ENCODE measurements at places on chromosomes 3 and 15.

DNA sequence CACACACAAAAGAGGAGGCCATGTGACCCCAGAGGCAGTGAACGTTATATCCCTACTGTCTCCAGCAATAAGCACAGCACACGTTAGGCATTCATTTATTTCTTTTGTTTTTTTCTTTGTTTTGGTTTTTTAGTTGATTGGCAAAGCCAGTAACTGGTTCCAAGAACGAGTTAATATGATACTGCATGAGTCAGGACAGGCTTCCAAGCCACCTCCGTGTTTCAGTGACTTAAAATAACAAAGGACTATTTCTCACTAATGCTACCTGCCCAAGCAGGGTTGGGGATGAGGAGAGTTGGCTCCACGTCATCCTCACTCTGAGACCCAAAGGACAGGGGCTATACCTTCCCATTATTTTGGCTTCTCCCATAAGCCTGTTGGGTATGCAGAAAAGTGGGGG lies 130.5 kb downstream of the ST8SIA2 start:
- no peak overlapping the region for H3K27ac ChIP-seq
- no peak overlapping the region for H3K4me3 ChIP-seq
- H3K27me3 ChIP-seq, result peaks cover 5% of the 10 kb centered on the region
- no peaks in the 10 kb centered on the region for H3K36me3 ChIP-seq

GRCh38 chr15:45378913-45379262 lies 544 bp upstream of the GATM start:
- H3K36me3 ChIP-seq, result no peaks in the 10 kb centered on the region
- no peak overlapping the region for H3K4me3 ChIP-seq
- peaks cover 9% of the 10 kb centered on the region for H3K4me1 ChIP-seq

DNA sequence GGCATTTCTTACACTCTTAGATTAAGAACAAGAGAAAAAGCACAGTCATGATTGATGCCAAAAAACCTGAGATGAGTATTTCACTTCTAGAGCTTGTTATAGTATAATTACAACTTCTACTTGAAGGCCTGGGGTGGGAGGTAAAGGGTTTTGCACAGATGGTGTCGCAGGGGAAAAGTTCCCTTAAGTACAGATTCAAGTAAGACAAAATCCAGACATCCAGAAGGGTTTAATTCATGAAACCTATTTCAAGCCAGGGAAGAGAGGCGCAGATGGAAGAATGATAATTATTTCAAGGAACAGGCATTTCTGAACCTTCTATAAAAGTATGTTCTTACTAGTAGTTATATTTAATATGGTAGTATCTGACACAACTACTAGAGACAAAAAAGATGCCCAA lies 70.6 kb downstream of the TM4SF4 start:
- H3K27ac ChIP-seq, result peak overlapping the region; percentile 11
- no peak for DNase-seq
- H3K4me1 ChIP-seq, result peaks cover 77% of the 10 kb centered on the region
- no peak overlapping the region for H3K4me3 ChIP-seq

DNA sequence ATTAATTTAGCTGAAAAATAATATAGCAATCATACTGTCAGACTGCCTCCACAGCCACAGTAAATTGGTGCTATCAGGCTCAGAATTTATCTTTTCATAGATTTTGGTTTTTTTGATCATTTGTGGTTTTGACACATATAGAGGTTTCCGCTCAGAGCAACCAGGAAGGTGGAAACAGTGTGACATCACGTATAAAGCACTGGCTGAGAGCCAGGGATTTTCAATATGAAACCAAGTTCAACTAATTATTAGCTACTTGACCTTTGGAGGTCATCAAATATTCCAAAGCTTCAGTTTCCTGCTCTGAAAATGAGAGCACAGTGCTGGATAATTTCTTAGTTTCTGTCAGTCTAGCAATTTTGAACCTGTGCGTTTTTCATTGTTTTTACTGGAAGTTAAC lies 433.8 kb upstream of the SUCLG2 start:
- no peak overlapping the region for H3K4me3 ChIP-seq
- DNase-seq, result no peak
- no peaks in the 10 kb centered on the region for H3K4me1 ChIP-seq
- H3K36me3 ChIP-seq, result no peaks in the 10 kb centered on the region

GRCh38 chr15:98888820-98889479 lies 118.6 kb downstream of the PGPEP1L start:
- DNase-seq, result peak; percentile 60
- peak overlapping the region; percentile 87 for H3K4me3 ChIP-seq
- H3K36me3 ChIP-seq, result peaks cover 14% of the 10 kb centered on the region
- H3K4me1 ChIP-seq, result peaks cover 73% of the 10 kb centered on the region
- peak overlapping the region; percentile 99 for H3K27ac ChIP-seq

DNA sequence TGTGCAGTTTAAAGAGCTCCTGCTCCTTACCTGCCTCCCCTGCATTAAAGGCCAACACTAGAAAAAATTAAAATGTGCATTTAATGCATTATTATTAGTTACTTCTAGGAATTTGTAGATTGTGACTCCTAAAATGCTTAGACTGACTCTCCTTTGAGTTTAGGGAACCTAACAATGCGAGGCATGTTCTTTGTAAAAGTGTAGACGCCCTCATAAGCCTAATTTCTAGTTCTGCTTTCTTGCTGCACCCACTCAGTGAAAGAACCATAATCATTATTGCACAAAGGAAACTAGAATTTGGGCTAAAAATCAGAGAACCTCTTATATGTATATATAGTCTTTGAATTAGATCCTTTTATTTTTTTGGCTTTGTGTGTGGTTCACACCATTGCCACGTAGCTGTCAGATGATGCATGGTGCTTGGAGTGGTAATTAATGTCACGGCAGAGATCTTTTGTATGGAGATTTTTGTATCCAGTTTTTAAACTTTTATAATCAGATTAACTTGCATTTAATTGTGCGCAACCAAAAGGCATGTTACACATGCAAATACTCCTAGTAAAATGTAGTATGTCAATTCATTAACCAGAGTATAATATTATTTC lies 710 bp downstream of the ABHD10 start:
- no peak for DNase-seq
- peak overlapping the region; percentile 88 for H3K4me3 ChIP-seq
- peak overlapping the region; percentile 78 for H3K27ac ChIP-seq
- no peaks in the 10 kb centered on the region for H3K27me3 ChIP-seq

- no peak for DNase-seq
- no peak overlapping the region for H3K4me3 ChIP-seq
- peaks cover 33% of the 10 kb centered on the region for H3K4me1 ChIP-seq
- peaks cover 1% of the 10 kb centered on the region for H3K27me3 ChIP-seq
These were observed 226.5 kb upstream of the PLSCR5 start for GRCh38 chr3:146831659-146832058.

DNA sequence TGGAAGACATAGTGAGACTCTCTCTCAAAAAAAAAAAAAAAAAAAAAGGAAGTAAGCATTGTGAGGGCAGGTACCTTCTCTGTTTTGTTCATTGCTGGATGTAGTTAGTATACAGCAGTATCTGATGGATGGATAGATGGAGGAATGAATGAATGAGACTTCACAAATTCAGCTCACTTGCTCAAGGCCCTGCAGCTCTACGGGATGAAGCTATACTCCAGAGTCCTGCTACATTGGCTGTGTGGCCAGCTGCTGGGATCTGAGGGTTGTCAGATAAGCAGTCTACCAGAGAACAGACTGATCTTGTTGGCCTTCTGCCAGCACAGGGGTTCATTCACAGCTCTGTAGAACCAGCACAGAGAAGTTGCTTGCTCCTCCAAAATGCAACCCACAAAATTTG lies 35.0 kb downstream of the MLH1 start:
- H3K27me3 ChIP-seq, result peaks cover 4% of the 10 kb centered on the region
- peaks cover 29% of the 10 kb centered on the region for H3K4me1 ChIP-seq
- no peak for DNase-seq
- no peak overlapping the region for H3K27ac ChIP-seq

DNA sequence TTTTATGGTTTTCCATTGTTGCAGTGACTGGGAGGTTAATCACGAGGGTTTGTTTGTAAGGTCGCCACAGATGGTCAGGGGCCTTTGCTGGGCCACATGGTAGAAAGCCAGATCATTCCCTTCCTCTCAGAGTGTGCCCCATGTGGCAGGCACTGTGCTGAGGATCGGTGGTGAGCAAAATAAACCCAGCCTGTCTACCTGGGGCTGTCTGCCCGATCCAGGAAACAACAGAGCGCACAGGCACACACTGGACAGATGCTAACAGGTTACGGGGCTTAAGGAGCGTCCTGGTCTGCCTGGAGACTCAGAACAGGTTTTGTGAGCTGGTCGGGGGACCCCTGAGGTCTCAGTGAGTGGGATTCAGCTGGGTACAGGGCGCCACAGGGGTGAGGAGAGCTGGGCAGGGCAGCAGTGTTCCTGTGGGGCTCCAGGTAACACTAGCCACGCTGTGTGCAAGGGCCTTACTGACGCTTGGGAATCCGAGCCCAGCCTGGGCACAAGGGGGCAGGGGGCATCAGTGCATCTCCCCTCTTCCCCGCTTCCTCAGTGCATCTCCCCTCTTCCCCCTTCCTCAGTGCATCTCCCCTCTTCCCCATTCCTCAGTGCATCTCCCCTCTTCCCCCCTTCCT lies 136.4 kb downstream of the DNAJB8 start:
- H3K27me3 ChIP-seq, result no peaks in the 10 kb centered on the region
- no peak overlapping the region for H3K27ac ChIP-seq
- DNase-seq, result no peak
- H3K4me3 ChIP-seq, result no peak overlapping the region
- no peaks in the 10 kb centered on the region for H3K4me1 ChIP-seq

- H3K36me3 ChIP-seq, result no peaks in the 10 kb centered on the region
- no peak for DNase-seq
- H3K27ac ChIP-seq, result no peak overlapping the region
- H3K27me3 ChIP-seq, result peaks cover 5% of the 10 kb centered on the region
These were observed 61.2 kb downstream of the ITGA11 start for GRCh38 chr15:68370768-68371151.

- H3K36me3 ChIP-seq, result no peaks in the 10 kb centered on the region
- peaks cover 14% of the 10 kb centered on the region for H3K27me3 ChIP-seq
- H3K4me1 ChIP-seq, result peaks cover 13% of the 10 kb centered on the region
- H3K27ac ChIP-seq, result no peak overlapping the region
- no peak overlapping the region for H3K4me3 ChIP-seq
These were observed 25.3 kb downstream of the ADGRG7 start for GRCh38 chr3:100634493-100635272.

GRCh38 chr3:95097493-95097892 lies 1034.6 kb downstream of the NSUN3 start:
- no peaks in the 10 kb centered on the region for H3K4me1 ChIP-seq
- DNase-seq, result no peak
- no peak overlapping the region for H3K27ac ChIP-seq
- H3K27me3 ChIP-seq, result no peaks in the 10 kb centered on the region
- H3K4me3 ChIP-seq, result no peak overlapping the region
- no peaks in the 10 kb centered on the region for H3K36me3 ChIP-seq

DNA sequence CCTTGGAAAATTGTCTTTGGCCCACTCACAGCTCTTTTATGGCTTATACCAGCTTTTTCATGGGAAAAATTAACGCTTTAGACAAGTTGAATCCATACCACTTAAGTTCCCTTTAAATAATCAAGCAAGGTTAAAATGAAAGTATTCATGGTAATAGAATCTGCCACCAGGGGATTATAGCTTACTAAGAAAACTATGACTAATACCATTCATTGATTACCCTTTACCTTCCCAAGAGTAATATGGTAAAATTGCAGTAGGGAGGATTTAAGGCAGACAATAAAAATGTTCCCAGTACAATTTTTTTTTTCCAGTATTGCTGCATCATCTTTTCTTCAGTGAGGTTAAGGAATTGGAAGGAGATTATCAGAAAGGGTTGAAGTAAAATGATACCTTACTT lies 641.1 kb upstream of the NAALADL2 start:
- H3K4me3 ChIP-seq, result no peak overlapping the region
- H3K4me1 ChIP-seq, result peaks cover 49% of the 10 kb centered on the region
- no peaks in the 10 kb centered on the region for H3K36me3 ChIP-seq
- DNase-seq, result no peak

DNA sequence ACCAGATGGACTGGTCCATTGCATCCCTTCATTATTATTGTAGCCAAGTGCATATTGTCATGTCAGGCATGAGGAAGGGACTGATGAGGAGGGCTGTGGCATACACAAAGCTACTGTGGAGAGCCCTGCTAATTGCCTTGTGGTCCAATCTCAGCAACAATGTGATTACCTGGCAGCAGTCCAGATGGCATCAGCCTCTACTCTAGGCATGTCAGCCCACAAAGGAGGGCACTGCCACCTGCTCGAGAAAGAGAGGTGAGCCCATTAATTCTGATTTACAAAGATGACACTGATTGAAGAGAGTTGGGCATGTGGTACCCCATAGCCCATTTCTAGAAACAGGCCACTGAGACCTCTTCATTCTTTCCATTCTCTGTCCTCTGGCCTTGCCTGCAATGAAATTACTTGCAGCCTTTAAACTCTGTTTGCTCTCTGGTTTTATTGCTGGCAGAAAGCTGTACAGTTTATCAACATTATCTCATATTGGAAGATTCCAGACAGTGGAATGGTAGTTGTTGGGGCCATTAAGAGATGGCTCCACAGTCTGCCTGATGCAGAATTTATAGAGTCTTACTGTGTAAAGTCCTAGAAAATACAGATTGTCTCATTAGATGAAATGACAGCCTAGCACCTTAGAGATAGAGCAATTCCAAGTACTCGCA lies 307.7 kb downstream of the ARPP21 start:
- H3K4me3 ChIP-seq, result no peak overlapping the region
- H3K4me1 ChIP-seq, result peaks cover 20% of the 10 kb centered on the region
- H3K36me3 ChIP-seq, result no peaks in the 10 kb centered on the region
- no peaks in the 10 kb centered on the region for H3K27me3 ChIP-seq
- no peak for DNase-seq

DNA sequence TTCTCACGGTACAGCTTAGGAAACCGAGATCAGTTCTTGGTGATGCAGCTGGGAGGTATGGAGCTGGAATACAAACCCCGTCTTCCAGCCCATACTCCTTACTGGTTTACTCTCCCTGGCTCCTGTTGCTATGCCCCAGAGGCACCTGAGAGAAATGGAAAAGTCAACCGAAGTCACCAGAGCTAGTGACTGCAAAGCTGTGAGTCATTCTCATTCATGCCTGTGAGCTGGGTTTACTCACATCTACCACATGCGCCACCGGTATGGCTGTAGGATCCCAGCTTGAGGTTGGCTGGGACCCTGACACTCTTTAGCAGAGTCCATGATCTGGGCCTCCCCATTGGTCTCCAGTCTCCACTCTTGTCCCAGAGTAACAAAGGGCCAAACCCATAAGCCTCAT lies 111.5 kb upstream of the ETV5 start:
- H3K36me3 ChIP-seq, result no peaks in the 10 kb centered on the region
- DNase-seq, result no peak
- H3K4me1 ChIP-seq, result 0 out of 2 replicates have a peak, but pooled peaks cover 4% of the 10 kb centered on the region
- no peak overlapping the region for H3K4me3 ChIP-seq
- H3K27ac ChIP-seq, result no peak overlapping the region

All from HFFc6 (cell line).